ENCODE measurements at places on chromosomes 5 and 9.

DNA sequence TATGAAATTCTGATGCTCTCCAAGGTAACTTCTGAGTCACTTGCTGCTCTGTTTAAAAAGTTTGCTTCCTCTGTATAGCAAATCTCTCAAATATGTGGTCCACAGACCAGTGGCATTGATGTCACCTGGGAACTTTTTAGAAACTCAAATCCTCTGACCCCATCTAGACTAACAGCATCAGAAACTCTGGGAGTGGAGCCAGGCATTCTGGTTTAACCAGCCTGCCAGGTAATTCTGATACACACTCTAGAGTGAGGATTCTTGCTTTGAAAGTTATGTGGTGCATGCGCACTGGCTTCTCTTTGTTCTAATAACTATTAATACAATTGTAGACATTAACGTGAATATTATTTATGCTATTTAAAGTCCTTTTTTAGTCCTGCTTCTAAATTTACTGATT lies 298.1 kb downstream of the SLF1 start:
- no peak for DNase-seq

DNA sequence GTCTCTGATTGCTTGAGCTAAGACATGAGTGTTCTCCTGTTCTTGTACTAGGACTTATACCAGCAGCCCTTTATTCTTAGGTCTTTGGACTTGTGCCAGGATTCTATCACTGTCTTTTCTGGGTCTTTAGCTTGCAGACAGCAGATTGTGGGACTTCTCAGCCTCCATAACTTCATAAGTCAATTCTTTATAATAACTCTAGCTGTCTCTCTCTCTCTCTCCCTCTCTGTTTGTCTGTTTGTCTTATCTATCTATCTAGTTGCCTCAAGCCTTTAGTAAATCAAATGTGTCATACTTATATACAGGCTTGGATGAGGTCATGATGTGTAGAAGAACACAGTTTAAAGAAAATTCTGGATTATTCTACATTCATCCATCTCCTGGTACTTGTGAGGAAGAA lies 11.5 kb upstream of the ANKRD55 start:
- no peak for DNase-seq

- no peak for DNase-seq
Measured at GRCh38 chr5:172102913-172103626, 85.0 kb downstream of the STK10 start.

DNA sequence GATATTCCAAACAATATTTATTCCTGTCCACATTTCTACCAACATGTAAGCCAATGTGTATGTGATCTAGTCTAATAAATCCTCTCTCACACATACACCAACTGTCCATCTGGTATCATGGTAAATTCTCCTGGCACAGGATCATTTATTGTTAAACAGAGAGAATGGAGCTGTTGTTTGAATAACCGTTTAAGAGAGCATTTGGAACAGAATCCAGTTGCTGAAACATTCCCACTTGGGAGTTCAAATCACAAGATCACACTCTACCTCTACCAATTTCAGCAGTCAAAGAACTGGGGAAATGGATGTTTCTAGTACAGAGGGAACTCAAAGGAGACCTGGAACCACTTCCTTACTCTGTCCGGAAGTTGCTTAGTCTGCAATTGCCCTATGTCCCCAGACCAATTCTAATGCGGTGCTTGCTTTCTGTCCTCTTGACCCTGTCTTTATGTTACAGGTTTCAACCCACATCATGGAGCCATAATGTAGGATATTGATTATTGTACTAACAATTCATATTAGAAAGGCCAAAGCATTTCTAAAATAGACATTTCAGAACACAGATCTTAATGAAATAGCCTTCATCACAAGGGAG lies 488.4 kb downstream of the SEMA5A start:
- no peak for DNase-seq

DNA sequence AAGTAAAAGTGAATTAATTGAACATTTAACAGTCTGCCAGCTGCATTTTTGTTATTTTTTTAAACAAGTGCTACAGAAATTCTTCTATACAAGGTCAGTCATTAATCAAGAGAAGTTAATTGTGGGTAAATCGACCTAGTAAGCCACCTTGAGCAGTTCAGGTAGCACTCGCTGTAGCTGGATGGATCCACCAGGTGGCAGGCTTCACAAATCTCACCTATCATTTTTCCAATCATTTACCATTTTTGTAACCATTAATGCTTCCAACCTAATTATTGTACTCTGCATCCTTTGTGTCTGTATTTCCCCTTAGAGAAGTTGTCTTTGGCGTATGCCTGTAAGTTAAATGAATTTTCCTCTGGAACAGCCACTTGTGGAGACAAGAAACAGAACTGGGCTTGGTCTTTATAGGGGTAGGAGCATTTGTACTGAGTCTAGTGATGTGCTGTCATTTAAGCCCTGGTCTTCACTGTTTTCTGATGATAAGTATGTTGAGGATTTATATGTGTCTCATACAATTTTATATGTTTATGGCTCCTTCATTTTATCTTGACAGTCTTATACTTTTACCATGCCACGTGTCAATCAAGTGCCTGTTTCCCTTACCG lies 39.5 kb downstream of the CD180 start:
- DNase-seq = peak; percentile 48

- no peak for DNase-seq
Measured at GRCh38 chr5:174900240-174900865, 176.0 kb downstream of the MSX2 start.

DNA sequence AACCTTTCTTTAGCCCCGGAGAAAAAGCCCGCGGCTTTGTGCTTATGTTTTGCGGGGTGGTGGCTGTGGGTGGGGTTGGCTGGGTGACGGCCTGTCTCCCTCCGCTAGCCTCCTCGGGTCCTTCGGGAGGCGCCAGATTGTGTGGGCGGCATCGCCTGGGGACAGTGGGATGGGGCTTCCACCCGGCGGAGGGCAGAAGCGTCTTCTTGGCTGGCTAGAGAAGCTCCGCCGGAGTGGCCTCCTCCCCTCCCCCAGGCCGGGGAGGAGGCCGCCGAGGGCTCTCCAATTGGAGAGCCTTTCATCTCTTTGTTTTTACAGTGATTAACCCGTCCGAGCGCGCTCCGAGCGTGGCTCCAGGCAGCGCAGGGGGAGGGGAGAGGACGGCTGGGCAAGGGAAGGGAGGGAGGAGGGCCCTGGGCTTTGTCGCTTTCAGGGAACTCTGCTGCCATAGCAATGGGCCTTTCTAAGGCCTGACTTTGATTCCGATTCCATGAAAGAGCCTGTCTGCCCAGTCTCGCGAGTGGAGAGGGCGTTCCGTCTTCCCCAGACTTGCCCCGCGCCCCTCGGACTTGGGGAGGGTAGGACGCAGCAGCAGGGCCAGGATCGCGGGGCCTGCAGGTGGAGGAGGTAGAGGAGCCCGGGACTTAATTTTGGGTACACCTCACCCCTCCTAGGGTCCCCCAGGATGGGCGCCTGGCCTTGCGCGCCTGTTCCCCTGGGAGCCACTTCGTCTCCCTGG lies 36.7 kb upstream of the TIFAB start:
- DNase-seq = peak; percentile 81

DNA sequence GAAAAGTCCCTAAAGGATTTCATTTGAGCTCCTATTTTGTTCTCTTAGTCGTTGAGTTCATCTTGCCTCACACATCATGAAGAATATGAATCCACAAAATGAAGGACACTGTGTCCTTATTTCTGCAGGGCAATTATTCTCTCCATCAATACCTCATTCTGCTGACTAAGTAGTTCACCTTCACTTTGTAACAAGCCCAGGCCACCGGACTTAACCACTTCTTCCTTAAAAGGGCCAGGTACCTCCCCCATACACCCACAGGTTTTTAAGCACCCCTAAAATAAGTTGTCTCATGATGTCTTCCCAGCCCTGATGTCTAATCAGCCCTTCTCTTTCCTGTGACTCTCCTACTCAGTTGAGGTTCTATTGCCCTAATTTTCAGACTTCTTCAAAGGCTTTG lies 67.1 kb upstream of the PLPP6 start:
- no peak for DNase-seq

DNA sequence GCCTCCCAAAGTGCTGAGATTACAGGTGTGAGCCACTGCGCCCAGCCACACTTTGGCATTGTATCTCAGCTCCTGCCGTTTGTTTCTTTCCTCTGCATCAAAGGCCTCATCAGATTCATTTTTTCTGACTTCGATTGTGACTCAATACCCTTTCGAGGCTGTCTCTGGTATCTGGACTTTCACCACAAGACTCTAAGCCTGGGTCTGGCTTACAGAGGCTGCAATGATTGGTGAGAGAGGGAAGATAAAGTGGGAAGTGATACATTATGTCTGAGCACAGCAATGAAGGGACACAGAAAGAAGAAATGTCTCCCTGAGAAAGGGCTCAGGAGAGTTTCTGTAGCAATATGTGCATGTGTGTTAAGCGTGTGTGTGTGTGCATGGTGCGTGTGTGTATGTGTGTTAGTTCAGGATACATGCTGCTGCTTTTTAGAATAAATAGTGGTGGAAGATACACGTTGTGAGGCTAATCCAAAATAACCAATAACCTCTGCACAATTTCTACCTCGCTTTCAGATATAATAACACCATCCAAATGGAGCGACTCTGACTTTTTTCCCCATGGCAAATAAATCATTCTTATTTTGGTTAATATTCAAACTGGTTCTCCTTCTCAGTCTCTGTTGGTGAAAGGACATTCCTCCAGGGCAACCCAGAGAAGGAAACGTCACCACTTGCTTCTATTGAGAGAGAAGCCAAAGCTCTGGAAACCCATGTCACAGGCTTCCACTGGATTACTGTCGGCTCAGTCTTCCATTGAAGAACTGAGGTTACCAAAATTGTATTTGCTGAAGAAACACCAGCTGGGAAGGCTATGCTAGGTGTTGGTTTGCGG lies 8.1 kb upstream of the DAB2 start:
- DNase-seq = no peak

DNA sequence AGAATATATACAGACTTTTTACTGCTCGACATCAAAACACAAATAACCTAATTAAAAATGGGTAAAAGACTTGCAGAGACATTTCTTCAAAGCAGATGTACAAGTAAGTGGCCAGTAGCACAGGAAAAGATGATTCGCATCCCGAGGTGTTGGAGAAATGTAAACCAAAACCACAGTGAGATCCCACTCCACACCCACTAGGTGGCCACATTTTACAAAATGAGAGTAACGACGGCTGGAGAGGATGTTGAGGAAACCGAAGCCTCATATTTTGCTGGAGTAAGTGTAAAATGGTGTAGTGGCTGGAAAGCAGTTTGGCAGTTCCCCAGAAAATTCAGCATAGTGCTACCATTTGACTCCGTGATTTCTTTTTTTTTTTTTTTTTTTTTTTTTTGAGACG lies 21.3 kb upstream of the GBGT1 start:
- peak; percentile 79 for DNase-seq

- no peak for DNase-seq
Measured at GRCh38 chr9:98135558-98135934, 16.5 kb upstream of the TRIM14 start.

- DNase-seq = no peak
Measured at GRCh38 chr9:124502711-124503702, 4.2 kb downstream of the NR5A1 start.

DNA sequence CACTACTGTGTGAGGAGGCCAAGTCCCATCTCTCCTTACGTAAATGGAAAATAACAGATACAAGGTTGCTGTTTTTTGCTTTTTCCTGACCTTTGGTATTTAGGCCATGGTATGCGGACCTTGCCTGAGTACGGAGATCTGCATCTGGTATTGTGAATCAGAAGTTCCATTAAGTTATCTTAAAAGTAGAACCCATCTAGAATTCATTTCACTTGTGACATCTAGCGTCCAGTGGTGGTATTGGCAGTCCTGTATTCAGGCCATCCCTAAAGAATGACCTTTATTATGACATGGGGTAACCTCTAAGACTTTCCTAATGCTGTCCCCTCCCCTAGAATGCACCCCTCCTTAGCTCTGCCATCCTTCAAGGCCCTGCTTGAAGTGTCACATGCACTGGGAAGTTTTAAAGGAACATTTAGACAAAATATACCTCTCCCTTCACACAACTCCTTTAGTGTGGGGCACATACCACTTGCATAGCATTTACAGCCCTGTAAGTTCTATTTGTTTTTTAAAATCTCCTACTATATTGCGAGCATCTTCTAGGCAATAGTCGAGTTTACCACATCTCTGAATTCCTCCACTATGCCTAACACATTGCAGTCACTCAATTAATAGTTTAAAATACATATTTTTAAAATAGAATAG lies 1.9 kb upstream of the SPDL1 start:
- no peak for DNase-seq

- DNase-seq = no peak
Measured at GRCh38 chr5:123170816-123171215, 81.8 kb downstream of the PRDM6 start.

DNA sequence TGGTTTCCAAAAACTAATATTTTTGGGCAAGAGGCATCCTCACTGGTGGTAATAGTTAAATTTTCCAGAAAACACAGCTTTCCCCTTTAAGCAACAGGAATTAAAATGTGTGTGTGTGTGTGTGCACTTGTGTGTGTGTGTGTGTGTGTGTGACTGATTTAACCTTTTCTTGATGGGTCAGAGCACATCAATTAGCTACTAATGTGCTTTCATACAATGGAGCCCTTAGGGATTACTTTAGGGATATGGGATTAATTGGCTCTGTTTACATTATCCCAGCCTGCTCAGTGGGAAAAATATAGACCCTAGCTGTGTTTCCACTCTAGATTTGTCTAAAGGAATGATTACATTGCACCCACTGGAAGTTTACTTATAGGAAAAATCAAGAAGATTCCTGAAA lies 6.5 kb downstream of the PLCXD3 start:
- DNase-seq = no peak

GRCh38 chr5:155136216-155136850 lies 122.8 kb downstream of the KIF4B start:
- no peak for DNase-seq

GRCh38 chr5:10745133-10745532 lies 15.9 kb downstream of the DAP start:
- no peak for DNase-seq

GRCh38 chr5:94891972-94892371 lies 273.5 kb downstream of the SLF1 start:
- no peak for DNase-seq

- DNase-seq = no peak
Measured at GRCh38 chr9:133879615-133880014, 112.5 kb downstream of the VAV2 start.

GRCh38 chr9:27453860-27454553 lies 70.1 kb upstream of the IFNK start:
- DNase-seq = no peak

- DNase-seq = no peak
Measured at GRCh38 chr5:67199859-67200258, 3.3 kb upstream of the CD180 start.

- DNase-seq = no peak
Measured at GRCh38 chr5:173567548-173567947, 48.9 kb downstream of the BOD1 start.

DNA sequence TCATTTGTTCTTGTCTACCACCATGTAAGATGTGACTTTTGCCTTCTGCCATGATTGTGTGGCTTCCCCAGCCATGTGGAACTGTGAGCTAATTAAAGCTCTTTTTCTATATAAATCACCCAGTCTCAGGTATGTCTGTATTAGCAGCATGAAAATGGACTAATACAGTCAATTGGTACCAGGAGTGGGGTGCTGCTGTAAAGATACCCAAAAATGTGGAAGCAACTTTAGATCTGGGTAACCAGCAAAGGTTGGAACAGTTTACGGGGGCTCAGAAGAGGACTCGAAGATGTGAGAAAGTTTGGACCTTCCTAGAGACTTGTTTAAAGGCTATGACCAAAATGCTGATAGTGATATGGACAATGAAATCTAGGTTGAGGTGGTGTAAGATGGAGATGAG lies 488.9 kb downstream of the ISL1 start:
- no peak for DNase-seq
